Tibial nerve (tissue), 4 donors: ENCODE measurements at places on chromosomes 6 and 20. TPM values are rescaled to one million over a fixed set of nuclear protein-coding genes. Genes with fewer than 3 reads are reported as not detected.

The ZNF334 gene
- total RNA-seq: 14.0 TPM

The LY6G6C gene
- not detected for total RNA-seq

The MATN4 gene
- total RNA-seq: not detected

The ATRN gene
- total RNA-seq: 27.1 TPM

The SAMD5 gene
- total RNA-seq: 2.1 TPM

The SLC25A27 gene
- 57.8 TPM for total RNA-seq

The KCNQ5 gene
- not detected for total RNA-seq

The TSPO2 gene
- total RNA-seq: not detected

The BMP2 gene
- 24.5 TPM for total RNA-seq

The MYB gene
- total RNA-seq: 0.87 TPM

The ECI2 gene
- 76.2 TPM for total RNA-seq

The MAFB gene
- 93.3 TPM for total RNA-seq

The RPN2 gene
- total RNA-seq: 87.7 TPM

The OR12D2 gene
- total RNA-seq: not detected

The SEL1L2 gene
- not detected for total RNA-seq

The WFDC5 gene
- total RNA-seq: not detected

The PPP1R14C gene
- total RNA-seq: not detected

The ARMC2 gene
- total RNA-seq: 11.1 TPM
